Transverse colon (tissue), 4 donors: ENCODE measurements at places on chromosomes 2 and 18. TPM values are rescaled to one million over a fixed set of nuclear protein-coding genes. Genes with fewer than 3 reads are reported as not detected.

DNA sequence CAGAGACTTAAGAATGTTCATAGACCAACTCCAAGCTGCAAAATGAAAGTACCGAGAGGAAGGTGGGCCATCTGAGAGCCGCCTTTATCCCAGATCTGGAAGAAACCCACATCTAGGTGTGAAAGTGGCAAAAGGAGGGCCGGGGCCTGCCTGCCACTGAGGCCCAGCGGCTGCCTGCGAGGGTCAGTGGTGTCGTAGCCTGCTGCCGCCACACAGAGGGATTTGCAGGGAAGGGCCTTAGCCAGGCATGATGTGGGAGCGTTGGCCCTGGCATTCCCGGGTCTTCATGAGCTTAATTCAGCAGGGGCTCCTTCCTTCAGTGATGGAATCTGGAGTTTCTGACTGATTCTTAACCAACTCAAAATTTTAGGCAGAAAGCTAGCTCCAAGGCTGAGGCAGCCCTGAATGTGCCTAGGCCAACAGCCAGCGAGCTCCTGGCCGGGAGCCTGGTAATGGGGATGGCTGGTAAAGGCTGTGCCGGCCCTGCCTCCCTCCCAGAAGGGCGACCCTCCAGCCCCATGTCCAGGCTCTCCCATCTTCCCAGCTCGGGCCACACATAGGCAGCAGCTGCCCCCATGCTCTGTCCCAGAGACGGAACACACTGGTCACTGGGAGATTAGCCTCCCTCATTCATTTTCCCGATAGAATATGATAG, 230.1 kb downstream of the AGAP1 start:
- no peak for DNase-seq

DNA sequence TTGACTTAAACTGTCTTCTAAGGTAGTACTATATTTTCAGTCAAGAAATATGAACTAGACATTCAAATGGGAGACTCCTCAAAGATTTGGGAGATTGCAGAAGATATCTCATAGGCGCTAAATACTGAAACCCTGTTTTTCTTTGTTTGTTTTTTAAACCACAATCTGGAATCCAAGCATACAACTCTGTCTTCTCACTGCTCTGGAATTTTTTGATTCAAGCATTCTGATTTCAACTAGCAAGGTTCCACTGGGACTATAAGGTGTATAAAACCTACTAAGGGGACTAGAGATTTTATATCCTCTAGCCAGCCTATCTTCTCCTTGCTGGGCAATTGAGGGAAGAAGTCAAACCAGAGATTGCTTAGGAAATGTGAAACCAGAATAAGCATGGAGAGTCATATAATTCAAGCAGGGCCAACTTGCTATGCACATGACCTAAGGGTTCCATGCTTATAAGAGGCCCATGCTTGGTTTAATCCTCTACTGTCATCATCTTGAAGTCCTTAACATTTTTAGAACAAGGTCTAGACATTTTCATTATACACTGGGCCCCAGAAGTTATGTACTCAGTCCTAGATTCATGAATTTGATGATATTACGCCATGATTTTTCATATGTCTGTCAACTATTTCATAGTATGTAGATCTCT, 405.5 kb downstream of the PARD3B start:
- DNase-seq, result no peak

- no peak for DNase-seq
Observed at GRCh38 chr2:66781804-66782203, 346.9 kb downstream of the MEIS1 start.

DNA sequence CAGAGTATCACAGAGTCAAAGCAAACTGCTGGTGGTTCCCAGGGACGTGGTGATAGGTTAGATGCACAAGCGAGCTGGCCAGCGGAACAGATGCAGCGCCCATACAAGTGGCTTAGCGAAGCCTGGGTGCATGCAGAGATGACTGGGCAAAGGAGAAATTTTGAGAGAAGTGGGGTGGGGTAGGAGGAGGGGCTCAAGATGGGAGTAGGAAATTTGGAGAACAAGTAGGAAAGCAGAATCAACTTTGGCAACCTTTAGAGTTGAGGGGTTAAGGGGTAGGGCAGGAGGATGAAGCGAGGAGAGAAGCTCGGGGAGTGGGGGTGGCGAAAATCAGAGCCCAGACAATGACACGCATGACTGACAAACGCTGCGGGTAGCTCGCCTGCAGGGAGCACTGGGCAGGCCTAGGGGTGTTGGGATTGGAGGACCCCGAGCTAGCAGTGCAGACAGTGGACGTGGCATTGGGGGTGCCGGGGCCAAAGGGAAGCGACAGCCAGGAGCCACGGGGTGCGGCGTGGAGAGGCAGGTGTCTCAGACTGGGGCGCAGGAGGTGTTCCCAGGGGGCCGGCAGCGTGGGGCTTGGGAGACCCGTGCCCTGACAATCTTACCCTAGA, 431 bp downstream of the FAM98A start:
- DNase-seq, result peak; percentile 45

DNA sequence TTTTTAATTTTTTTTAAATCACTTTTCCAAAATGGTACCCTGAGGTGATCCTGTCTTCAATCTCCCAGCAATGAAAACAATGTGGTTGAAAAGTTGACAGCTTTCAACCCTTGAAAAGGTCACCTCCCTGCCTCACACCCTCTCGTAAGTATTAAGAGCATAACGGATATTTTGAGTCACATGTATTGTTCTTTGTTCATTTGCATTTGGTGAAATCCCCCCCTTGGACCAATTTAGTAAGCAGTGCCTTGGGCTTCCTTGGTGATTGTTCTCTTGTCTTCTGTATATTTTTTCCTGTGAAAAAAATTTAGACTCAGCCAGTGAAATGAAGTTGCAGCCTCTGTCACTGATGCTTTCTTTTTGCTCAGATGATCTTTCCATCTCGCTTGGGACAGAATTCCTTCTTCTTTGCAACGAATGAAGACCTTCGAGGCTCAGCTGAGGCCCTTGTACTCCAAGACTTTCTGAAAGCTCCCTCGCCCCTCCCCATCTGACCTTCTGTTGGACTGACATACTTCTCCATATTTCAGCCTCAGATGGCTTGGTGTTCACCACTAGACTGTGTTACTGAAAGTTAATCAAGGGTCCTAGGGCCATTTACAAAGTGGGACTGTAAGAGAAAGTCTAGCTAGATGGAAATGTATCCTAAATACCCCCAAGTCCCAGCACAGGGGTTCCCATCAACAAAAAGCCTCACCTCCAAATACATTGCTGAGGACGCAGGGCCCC, 158.4 kb downstream of the BCL2 start:
- no peak for DNase-seq

RIT2 gene
- not detected for total RNA-seq
